ENCODE measurements at places on chromosomes 11 and 22.

DNA sequence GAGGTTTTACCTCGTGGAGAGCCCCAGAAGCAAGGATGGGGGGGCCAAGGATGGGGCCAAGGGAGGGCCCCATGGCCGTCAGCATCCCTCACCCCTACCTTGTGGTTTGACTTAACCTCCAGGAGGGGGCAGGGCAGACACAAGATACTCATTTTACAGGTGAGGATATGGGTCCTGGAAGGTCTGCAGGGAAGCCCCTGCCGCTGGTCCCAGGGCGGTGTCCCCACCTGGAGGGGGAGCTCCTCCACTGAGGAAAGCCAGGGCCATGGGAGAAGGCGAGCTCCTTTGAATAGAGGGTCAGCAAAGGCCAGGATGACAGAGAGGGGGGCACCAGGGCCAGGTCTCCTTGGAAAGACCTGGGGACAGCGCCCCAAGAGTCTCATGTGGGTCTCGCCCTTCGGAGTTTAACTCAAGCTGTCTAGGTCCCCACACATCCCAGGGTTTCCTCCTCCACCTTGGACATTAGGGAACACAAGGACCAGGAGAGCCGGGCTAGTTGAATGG lies 5.9 kb upstream of the ADORA2A start:
- peak; percentile 32 for DNase-seq

DNA sequence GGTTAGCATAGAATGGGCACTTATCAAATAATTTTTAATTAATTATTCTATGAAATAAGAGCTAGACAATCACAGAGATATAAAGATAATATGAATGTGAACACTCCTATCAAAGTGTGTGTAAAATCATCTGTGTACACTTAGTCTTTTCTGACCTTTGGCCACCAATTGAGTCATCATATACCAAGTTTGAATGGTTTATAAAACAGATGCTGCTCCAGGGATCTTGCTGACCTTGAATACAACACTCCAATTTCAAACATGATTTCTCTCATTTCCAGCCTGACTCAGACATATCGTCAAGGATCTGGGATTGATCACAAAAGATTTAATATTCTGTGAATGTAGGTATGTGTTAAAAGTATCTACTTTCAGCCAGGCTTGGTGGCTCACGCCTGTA lies 2.9 kb upstream of the OR51V1 start:
- DNase-seq = no peak

GRCh38 chr11:66987158-66987620 lies 12.1 kb downstream of the C11orf86 start:
- no peak for DNase-seq

DNA sequence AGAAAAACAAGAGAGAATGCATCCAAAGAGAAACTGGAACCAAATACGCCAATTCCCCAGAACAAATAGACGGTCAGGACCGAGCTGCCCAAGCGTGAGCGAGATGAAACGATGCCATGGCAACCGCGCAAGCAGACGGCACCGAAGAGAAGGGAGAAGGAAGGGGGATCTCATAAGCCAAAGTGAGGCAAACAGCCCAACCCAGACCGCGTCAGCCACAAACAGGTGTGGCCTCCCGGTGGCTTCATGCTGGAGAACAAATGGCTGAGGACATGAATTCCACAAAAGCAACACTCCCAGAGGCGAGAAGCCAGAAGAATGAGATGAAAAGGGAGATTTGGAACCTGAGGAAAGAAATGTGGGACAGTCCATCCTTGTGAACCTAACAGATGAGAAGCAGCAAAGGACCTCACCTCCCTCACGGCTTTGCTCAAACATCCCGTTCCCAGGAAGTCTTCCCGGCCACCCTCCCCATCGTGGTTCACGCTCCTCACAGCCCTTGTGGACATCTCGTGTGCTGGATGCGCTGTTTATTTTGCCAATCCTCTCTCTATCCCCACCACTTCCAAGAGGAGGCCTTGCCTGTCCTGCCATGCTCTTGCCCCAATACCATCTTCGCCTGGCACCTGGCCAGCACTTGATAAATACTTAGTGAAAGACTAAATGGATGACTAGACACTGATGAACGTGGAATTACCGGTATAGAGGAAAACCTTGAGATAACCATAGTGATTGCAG lies 89.1 kb upstream of the RTL6 start:
- DNase-seq = no peak

DNA sequence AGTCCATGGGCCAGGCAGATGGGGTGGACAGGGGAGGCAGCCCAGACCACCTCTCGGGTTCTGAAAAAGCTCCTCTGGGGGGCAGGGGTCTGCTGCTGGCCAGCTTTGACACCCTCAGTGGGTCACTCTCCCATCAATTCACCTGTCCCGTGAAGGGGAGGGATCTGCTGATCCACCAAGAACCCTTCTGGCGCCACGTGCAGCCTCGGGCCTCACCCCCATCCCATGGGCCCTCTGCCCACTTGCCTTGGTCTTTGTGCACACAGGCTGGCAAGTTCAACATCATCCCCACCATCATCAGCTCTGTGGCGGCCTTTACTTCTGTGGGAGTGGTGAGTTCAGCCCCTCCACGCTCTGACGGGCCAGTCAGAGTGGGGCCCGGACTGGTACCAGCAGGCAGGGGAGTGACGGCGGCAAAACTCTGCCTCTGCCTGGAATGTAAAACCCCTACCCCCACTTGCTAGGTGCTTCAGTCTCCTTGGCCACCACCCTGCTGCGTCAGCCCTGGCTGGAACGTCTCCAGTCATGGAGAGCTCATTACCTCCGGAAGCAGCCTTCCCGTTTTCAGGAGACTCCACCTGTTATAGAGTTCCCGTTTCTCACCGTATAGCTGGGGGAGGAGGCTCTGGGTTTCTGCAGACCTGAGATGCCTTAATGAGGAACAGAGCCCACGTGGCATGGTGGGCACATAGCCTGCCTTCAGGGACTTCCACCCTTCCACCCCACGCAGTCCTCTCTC lies 12.7 kb downstream of the PRG3 start:
- DNase-seq = no peak

- DNase-seq = no peak
Observed at GRCh38 chr11:85475660-85476517, 151.3 kb downstream of the DLG2 start.

GRCh38 chr22:25447686-25448434 lies 116.6 kb upstream of the GRK3 start:
- DNase-seq = peak; percentile 82
